Stimulated activated CD8-positive, alpha-beta memory T cell treated with anti-CD3 and anti-CD28 coated beads, Interleukin-15, amount 100 ng/mL, for 1 hour (primary cell): ENCODE measurements at places on chromosomes 1 and 21.

GRCh38 chr1:27299385-27300271, 22.3 kb upstream of the TMEM222 start:
- no peak for DNase-seq

DNA sequence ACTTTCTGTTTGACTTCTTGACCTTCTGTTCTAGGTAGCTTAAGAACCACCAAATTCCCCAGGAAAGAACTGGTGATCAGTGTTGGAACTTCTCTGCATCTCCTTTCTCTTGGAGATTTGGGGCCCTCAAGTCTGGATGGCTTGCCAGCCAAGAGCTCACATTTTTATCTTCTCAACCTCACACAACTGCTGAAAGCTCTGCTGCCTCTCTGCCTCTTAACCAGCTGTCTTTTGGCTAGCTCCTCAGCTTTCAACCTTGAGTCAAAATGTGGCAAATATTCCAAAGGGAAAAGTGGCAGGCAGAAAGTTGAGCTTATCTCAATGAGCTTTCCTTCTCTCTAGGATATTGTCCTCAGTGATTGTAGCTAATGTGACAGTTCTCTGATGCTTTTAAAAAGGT, 89.2 kb upstream of the CCDC190 start:
- DNase-seq: no peak

- DNase-seq: no peak
These were observed 528.1 kb downstream of the KIF26B start for GRCh38 chr1:245682638-245683628.

- DNase-seq: peak; percentile 61
These were observed 78.6 kb downstream of the HHAT start for GRCh38 chr1:210407207-210407886.

DNA sequence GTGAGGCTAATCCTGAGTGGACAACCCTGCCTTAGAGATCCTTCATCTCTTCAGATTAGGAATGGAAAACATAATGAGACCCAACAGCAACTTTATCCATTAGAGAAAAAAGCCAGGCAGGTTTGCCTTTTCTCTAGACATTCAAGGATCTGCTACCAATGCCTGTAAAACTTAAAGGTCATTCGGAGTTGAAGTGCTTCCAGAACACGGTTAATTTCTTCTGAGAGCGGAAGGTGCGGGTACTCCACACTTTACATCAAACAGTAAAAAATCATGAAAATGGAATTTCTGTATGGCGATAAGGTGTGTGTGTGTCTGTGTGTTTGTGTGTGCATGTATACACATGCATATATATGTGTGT, 65.2 kb upstream of the PRKACB start:
- DNase-seq: no peak

DNA sequence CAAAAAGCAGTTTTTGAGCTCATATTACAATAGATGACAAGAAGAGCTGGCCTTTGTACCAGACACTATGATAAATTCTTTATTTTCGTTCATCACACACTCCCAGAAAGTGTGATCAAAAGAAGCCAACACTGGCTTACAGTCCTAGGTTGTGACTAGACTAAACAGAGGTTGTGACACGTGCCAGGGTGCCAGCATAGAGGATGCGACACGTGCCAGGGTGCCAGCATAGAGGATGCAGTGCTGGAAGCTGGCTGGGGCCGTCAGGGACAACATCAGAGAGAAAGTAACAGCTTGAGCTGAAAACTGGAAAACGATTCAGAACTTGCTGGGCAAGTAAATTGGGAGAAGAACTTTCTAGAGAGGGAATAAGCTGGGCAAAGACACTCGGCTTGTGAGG, 2.2 kb downstream of the MTARC1 start:
- DNase-seq: no peak

DNA sequence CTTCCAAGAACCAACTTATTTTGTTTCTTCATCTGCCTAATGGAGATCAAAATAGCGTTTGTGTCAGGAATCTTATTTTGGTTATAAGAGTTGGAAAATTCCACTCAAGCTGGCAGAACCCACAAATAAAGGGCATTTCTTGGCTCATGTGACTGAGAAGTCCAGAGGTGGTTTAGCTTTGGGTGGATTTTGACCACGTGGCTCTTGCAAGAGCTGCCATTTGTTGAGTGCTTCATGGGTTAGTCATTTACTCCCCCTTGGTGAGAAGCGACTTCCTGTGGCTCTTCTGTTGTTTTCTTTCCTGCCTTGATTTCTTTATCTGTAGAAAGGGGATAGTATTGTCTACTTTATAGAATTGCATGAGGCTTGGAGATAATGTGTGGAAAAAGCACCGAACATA, 9.5 kb upstream of the RNF186 start:
- DNase-seq: no peak

DNA sequence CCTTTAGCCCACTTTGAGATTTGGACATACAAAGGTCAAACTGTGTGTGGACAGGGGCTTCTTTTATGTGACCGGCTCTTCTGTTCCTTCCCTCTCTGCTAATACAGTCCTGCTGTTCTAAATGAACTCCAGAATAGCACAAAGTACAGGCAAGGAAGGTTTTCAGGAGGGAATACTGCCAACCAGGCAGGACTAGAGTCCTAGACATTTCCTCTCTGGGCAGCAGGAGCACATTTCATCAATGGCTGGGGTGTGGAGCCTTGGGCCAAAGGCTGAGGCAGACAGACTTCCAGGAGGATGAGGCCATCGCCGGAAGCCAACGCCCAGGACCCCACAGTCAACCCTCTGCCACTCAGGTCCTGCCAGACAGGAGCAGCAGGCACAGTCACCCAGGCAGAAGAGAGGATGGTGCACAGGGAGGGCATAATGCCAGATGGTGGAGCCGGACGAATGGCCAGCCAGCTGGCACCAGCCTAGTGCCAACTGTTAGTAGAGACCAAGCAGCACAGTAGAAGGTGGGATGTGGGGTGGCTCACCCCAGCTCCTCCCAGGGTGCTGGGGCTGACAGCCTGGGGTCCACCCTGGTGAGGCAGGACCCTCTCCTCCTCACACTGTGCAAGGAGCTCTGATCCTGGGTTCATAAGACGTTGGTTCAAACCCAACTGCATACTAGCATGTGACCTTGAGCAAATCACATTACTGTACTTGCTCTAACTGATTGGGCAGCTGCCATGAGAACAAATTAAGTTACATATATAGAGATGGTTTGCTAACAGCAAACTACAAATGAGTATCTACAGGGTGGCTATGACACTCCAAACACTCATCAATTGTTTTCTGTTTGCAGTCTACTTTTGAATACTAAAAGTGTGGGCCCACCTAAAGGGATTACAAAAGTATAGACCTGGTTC, 410.7 kb downstream of the SIPA1L2 start:
- DNase-seq: no peak

- no peak for DNase-seq
These were observed 27.1 kb downstream of the SAMSN1 start for GRCh38 chr21:14519000-14519399.

DNA sequence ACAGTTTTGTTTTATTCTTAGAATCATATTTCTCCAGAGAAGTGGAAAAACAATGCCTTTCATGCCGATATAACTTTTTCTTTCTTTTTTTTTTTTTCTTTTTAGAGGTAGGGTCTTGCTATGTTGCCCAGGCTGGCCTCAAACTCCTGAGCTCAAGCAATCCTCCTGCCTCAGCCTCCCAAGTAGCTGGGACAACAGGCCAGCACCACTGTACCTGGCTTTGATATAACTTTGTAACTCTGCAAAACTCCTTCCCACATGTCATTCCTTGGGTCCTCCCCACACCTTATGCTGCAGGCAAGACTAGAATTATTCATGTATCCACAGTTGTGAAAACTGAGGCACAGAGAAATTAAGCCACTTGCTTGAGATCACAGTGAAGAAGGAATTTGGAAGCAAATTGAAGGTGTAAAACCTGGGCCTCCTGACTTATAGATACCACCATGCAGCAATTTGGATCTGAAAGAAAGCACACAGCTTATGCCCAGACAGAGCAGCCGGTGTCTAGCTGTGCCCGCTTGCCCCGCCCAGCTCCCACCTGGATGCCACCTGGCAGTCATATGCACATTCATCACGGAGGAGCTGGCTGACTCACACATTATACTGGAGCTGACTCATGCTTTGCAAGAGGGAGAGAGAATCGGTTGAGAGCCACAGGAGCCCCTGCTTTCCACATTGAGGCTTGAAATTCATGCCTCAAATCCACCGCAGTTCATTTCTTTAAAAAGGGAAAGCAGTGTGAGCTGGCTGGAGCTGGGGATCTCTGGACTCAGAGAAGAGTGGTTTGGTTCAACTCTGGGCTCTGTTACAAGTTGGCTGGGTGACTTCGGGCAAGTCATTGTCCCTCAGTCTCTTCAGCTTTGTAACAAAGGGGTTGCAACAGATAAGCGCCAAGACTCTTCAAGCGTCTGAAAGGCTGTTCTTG, 8.3 kb upstream of the SLC2A1 start:
- DNase-seq: no peak

- no peak for DNase-seq
These were observed 444 bp upstream of the AGTRAP start for GRCh38 chr1:11735531-11735853.

GRCh38 chr21:14072761-14073535, 137.8 kb downstream of the LIPI start:
- DNase-seq: no peak

DNA sequence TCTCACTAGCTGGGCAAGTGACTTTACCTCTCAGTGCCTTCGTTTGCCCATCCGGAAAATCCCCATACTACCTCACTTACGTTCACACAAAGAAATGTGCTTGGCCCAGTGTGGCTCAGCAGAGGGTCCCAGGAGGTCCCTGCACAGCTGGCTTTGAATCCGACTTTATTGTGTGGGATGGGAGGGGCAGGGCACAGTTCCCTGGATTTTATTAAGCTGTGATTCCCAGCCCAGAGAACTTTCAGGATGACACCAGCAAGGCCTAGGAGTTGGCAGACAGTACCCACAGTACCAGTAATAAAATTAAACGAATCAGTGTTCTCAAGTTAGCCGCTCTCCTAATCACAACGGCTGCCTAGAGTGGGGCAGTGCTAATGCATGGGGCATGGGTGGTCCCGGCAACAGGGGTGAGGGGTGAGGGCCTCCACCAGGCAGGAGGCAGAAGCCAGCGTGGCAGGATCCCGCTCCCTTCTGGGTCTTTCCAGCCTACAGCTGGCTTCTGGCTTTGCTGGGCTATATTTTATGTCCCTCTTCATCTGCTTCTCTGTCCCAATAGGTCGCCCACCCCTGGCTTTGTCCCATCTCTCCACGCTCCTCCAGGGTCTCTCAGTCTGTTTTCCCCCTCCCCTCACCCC, 74.9 kb downstream of the VWA5B1 start:
- DNase-seq: no peak

- no peak for DNase-seq
These were observed 27.7 kb upstream of the DAB1 start for GRCh38 chr1:57451516-57451915.

- peak; percentile 69 for DNase-seq
These were observed 6.7 kb downstream of the NCDN start for GRCh38 chr1:35564037-35564883.

GRCh38 chr1:116923421-116923820, 13.7 kb downstream of the PTGFRN start:
- DNase-seq: no peak

DNA sequence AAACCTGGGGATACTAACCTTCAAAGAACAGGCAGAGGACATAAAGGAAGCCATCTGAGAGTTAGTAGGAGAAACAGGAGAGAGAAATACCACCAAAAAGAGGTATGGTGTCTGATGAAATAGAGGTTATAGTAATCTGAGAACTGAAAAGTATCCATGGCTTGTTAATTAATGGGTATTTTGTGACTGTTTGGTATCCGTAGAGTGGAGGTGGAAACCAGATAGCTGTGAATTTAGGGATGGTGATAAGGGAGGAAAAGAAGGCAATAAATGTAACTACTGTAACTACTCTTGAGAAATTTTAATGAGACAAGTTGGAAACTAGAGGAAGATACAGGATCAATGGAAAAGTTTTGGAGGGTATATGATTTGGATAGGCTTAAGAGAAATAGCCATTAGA, 27.5 kb downstream of the PRKAA2 start:
- DNase-seq: no peak

GRCh38 chr1:52140633-52141512, 1.0 kb upstream of the ZFYVE9 start:
- no peak for DNase-seq

DNA sequence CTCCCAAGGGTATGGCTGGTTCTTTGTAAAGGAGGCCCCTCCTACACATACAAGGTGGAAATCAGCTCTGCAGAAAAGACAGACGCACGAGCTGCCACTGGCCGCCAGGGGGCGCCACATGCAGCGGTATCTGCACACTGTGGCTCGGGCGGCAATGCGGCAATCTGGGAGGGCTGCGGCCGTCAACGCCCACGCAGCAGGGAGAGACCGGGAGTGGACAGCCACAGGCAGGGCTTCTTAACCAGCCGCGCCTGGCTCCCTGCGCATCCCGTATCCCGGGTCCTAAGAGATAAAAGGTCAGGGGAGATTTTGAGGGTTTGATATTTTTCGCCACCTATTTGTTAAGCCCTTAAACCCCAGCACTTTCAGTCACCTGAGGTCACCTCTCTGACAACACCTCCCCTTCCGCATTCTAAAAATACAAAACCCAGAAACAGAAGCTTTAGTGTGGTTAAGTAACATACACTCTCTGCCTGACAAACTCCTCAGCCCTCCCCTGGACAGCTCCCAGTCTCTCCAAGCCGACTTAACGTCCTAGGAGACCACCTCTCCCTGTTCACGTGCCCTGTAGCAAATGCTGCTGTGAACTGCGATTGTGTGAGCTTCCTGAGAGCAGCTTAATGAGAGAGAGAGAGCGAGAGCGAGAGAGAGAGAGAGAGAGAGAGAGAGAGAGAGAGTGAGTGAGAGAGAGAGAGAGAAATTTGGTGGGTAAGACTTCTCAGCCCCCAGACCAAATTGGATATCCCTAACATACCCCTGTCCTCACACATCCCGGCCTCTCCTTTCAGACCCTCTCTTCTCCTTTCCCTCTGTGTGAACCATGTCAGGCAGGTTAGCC, 13.5 kb upstream of the KCNA2 start:
- peak; percentile 75 for DNase-seq

- no peak for DNase-seq
These were observed 3.9 kb downstream of the POFUT2 start for GRCh38 chr21:45283611-45284455.

- DNase-seq: no peak
These were observed 1589.3 kb downstream of the BRINP3 start for GRCh38 chr1:188888386-188888785.

- no peak for DNase-seq
These were observed 170.8 kb downstream of the ATG4C start for GRCh38 chr1:62954758-62955157.

DNA sequence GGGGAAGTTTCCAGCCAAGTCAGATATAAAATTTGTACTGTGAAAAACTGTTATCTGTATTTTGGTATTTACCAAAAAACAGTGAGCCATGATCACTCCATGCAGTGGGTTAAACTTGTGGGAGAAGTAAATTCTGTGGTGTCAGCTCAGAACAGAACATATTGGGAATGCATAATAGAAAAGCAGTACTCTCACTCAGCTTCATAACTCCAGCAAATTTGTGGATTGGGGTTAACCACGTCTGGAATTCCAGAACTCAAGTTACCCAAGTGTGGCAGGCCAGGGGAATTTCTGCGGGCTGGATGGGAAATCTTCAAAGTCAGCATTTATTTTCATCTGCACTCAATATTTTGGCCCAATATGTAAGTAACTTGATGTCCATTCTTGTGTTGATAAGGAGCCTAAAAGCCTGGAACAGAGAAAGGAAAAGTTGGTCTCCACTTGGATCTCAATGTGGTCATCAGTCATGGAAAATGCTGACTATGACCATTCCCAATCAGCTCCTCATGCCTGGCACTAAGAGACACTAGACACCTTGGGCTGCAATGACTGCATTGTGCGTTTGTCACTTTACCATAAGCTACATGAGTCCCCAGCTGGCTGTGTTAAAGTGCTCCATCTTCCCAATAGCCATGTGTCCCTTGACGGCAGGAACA, 39.1 kb upstream of the ENAH start:
- no peak for DNase-seq
